Stimulated activated CD8-positive, alpha-beta memory T cell treated with anti-CD3 and anti-CD28 coated beads, Interleukin-4, amount 100 ng/mL, for 4 hours (primary cell): ENCODE measurements at places on chromosomes 7 and 10.

DNA sequence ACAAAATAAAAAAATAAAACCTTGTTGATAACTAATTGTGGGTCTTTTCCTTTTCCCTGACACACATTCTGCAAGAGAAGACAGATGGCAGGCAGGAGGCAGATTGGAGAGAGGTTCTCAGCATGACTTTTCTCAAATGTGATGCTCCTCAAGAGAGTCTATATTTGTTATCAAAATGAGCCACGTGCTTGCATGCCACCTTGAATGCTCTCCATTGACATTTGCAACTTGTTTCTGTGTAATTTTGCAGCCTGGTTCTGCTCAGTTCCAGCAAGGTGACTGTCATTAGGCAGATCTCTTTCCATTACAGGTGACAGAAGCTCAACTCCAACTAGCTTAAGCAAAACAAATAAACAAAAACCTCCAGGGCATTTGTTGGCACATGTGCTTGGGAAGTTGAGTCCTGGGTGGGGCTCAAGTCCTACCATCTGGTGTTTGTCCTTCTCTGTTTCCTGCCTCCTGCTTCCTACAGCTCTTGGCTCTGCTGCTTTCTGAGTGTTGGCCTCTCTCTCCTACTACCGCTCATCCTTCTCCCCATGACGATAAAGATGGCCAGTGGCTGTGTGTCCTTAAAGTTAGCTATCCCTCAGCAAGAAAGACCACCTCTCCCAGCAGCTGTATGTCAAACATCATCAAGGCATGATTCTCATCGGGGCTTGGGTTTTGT is 56.7 kb downstream of the GRK5 start:
- no peak for DNase-seq

- no peak for DNase-seq
Observed at GRCh38 chr10:62527019-62527827, 153.1 kb downstream of the ZNF365 start.

- no peak for DNase-seq
Observed at GRCh38 chr7:70092314-70093204, 494.3 kb downstream of the AUTS2 start.

DNA sequence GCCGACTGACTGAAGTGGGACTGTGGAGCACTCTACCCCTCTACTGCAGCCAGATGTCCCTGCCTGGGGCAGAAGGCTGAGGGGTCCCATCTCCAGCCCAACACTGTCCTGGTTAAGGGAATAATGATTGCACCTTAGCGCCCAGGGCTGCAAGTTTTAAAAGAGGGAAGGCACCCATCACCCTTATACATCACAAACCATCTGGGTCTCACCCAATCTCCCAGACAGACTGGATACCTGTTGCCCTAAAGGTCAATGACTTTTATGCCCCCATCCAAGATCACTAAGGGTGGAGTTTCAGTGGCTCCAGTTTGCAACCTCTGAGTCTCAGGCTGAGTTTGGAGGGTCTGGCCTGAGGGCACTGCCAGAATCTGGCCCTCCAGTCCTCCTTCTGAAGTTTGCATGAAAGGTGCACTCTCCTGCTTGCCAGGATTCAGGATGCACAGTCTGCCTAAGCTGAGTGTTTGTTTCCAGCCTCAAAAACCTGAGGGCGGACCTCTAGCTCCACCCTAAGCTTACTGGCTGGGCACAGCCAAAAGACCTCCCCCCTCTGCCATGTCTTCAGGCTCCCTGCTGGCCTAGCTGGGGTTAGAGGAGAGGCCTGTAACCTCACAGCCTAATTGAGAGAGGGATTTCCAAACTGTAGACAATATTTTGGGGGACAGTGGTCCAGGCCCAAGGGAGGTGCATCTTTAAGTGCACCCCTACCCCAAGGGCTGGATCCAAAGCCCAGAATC is 2.5 kb upstream of the EMX2 start:
- DNase-seq, result no peak

- DNase-seq, result no peak
Observed at GRCh38 chr10:96275685-96276418, 4.5 kb upstream of the BLNK start.

DNA sequence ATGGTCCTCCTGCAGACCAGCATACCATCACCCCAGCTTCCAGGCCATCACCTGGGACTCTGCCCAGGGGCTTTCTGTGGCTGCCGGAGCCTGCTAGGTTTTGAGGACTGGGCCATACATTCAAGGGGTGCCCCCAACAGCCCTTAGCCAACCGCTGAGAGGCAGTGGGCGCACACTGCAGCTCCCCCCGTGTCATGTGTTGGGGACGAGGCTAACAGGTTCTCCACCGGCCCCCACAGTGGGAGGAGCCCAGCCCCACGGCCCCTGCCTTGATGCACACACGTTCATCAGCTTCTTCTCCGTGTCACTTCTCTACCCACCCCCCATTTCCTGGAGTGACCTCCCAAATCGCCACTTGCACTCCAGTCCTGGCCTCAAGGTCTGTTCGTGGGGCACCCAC is 543.2 kb upstream of the FOXK1 start:
- DNase-seq, result no peak

DNA sequence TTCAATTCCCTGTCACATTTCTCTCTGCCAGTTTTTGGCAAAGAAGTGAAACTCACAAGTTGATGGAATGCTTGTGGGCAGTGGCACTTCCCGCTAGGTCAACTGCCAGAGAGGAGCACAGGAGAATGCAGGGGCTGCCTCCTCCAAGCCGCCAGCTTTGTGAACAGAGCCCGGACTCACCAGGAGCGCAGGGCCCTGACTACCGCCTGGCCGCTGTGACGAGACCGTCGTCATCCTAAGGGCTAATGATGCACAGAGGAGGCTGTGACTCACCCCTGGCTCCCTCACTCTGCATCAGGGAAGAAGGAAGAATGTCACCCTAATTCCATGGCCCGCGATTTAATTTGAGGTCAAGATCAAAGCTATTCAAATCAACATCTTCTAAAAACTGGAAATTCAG is 123.9 kb downstream of the TAX1BP1 start:
- no peak for DNase-seq

DNA sequence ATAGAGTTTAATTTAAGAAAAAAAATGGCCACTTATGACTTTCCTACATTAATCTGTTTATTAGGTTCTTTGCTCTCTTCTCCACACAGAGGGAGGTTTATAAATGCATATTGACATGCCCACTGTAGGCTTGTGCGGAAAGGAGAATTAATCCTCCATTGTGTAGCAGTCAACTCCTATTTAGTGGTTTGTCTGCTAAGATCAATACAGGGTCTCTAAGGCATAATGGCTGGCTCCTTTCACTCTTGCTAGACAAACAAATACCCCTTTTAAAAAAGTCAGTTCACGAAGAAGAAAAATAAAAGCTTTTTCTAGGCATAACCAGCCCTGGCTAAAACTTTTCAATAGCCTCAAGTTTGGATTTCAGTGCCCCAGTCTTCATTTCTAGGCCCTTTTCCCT is 141.6 kb downstream of the TSPAN12 start:
- DNase-seq, result no peak

DNA sequence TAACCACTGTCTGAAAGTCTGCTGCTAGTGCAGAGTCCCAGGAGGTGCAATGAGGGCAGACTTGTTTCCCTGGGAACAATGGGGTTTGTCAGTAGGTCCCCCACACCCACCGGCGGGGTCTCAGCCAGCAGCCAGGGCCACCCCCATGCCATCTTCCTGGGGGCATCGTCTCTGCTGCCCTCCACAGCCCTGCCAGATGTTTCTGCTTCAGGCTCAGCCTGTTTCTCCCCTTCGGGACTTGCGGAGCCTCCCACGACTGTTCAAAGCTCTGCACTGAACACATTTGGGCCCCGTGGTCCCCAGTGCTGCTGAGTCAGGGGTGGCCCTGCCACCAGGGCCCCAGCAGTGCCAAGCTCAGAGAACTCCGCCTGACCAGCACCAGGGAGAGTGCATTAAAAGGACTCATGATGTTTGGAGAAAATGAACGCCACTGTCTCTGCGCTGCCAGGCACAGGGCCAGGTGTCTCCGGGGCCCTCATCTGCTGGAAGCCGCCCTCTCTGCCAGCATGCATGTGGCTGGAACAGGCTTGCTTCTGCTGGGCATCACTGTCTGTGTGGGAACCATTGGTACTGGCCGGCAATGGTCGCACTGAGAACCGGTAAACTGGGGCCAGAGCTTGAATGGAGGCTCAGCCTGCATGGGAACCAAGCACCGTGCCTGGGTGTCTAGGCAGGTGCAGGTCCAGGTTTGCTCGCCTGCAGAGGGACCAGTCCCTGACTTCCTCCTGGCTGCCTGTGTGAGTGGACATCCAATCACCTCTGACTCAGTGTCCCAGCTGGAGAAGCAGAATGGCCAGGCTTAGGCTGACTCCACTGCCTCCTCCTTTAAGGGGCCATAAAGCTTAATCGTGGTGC is 345.1 kb downstream of the GLRX3 start:
- DNase-seq, result no peak
